GM03348 (cell line): ENCODE measurements at places on chromosomes 4 and X.

GRCh38 chr4:2402048-2402842 is 16.2 kb downstream of the ZFYVE28 start:
- DNase-seq, result peak; percentile 76

DNA sequence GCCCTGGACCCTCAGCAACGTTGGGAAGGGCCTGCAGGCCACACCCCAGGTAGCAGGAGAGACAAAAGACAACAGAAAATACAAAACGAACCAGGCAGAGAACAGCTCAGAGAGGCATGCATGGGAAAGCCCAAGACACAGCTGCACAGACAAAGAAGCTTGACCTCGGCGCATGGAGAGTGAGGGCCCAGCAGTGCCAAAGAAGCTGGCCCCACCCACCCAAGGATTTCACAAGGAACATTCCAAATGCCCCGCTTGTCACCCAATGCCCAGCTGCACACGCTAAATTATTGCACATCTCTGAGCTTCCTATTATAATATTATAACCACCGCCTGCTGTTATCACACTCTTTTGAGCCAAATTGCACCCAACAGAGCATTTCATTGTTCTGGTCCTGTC is 147.7 kb upstream of the TBL1X start:
- DNase-seq, result no peak

- no peak for DNase-seq
Observed at GRCh38 chrX:132491191-132491590, 2.4 kb upstream of the MBNL3 start.

DNA sequence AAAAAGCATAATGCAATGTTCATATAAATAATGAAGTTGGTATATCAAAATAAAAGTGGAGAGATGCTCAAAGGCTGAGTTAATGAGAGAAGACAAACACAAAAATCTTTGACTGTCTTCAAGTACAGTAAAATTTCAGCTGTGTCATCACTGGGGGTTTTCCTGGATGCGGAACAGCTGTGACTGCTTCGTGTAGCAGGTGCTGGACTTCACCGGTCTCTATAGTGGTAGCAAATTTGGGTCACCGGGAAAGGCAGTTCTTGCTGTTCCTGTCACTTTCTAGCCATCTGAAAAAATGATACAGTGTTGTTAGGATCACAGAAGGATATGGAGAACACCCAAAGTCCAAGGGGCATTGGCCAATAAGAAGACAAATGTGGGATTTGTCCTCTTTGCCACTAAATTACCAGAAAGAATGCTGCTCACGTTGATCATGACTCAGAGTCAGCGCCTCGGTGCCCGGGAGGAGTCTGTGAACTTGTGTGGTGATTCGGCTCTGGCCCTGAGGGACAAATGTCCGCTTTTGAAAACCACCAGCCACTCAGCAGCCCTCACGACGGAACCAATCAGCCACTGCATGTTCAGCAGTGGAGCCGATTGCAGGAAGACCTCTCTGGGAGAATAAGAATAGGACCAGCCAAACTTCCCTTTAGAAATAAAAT is 230.1 kb upstream of the FAT1 start:
- peak; percentile 12 for DNase-seq

GRCh38 chr4:6200011-6200921 is at the start of gene JAKMIP1:
Gene JAKMIP1, minus strand, starts transcription at chr4:6200549. Its CDS starts 87,699 bp downstream, at chr4:6112850.
- DNase-seq, result peak; percentile 95

DNA sequence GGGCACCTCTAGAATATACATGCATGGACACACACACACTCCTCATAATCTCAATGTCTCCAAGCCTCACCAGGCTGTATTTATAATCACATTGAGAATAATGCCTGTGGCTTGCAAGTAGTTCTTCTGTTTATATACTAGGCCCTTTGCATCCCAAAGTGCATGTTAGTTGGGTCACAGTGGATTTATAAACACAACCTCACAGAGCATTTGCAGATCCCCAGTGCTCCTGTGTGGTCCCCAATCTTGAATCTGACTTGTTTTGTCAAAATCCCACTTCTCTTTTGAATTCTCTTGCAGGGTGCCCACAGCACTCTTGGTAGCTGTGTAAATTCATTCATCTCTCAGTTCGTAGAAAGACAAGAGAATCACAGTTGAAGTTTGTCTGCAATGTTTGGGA is 49.6 kb upstream of the PROM1 start:
- no peak for DNase-seq

GRCh38 chrX:1493877-1494510 is 41.3 kb upstream of the ASMTL start:
- no peak for DNase-seq
